ENCODE measurements at places on chromosomes 7 and 10. TPM values are rescaled to one million over a fixed set of nuclear protein-coding genes. Genes with fewer than 3 reads are reported as not detected.

DNA sequence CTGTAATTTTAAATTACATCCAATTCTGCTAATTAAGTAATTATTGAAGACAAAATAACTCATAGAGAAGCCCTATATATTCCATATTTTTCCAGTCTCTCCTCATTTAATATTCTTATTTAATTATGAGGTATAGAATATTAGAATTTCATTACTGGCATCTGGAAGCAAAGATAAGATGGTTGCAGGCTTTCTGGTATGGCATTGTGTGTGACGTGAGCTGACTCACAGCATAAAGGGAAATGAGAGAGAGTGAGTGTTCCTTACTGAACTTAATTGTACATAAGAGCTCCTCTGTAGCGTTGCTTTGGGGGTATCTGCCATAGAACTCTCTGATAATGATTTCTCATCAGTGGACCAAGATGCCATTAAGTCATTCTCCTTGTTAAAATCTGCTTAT lies 127.4 kb upstream of the TEX47 start:
- no peaks in the 10 kb centered on the region for H3K4me1 ChIP-seq
- no peak overlapping the region for H3K4me3 ChIP-seq
- H3K27me3 ChIP-seq: no peaks in the 10 kb centered on the region
- no peaks in the 10 kb centered on the region for H3K36me3 ChIP-seq
- H3K27ac ChIP-seq: no peak overlapping the region
- no peak for DNase-seq

DNA sequence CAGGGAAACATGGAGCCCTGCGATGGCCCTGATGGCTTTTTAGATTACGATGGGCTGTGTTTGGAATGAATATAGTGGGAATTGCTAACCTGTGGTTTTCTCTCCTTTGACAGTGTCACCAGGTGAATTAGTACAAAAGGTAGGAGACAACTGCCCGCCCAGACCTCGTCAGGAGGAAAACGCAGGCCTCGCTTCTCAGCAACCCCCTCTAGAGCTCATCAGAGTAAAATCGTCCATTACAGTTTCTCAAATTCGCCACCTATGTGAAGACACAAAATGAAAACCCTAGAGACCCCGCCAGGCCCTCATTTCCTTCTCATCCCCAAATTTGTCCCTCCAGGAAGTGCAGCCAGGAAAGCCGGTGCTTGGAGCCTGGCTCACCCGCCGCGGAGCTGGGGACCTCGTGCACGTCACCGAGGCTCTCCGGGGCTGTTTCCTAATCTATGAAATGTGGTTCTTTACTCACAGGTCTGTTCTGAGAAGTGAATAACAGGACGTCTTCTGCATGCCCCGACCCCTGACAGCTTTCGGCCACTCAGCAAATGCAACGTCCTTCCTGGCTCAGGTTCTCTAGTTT lies 143.7 kb downstream of the VIPR2 start:
- no peak for DNase-seq
- no peak overlapping the region for H3K4me3 ChIP-seq
- H3K27me3 ChIP-seq: no peaks in the 10 kb centered on the region
- no peak overlapping the region for H3K27ac ChIP-seq

DNA sequence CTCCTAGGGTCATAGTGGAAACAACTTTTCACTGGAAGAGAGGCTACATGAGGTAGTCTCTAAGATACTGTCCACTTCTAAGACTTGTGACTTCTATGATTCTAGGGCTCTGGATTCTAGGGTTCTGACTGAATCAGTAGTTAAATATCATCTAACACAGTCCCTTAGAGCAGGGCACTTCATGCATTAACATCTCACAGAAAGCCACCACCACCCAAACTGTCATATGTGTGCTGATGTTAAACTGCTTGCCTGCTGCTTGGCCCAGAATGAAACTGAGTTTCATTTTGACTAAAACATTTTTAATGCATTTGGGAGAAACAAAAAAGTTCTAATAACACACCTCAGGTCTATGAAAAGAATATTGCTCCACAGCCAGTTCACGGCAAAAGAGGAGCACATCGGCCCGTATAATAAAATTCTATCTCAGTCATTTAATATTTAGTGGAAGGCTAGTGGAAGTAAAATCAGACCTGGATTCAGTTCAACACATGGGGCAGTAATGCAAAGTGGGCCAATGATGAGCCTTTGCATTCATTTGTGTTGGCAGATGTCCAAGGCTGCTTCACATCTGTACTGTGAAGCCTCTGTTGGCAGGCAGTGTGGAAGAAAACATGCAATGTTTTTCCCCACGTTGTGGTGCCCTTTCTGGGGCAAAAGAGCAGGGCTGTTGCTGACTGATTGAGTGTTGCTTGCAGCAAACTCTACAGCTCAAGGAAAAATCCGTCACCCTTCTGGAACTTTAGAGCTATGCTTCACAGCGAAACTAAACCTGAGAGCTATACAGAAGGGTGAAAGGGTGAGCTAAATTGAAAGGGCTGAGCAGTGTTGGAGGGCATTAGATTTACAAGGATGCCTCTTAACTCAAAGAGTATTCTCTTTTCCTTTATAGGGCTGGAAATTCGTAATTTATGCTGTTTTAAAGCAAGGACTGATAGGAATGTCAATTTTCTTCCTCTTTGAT lies 33.5 kb upstream of the AUTS2 start:
- H3K36me3 ChIP-seq: no peaks in the 10 kb centered on the region
- no peak overlapping the region for H3K27ac ChIP-seq
- H3K27me3 ChIP-seq: no peaks in the 10 kb centered on the region
- no peak overlapping the region for H3K4me3 ChIP-seq
- DNase-seq: no peak

DNA sequence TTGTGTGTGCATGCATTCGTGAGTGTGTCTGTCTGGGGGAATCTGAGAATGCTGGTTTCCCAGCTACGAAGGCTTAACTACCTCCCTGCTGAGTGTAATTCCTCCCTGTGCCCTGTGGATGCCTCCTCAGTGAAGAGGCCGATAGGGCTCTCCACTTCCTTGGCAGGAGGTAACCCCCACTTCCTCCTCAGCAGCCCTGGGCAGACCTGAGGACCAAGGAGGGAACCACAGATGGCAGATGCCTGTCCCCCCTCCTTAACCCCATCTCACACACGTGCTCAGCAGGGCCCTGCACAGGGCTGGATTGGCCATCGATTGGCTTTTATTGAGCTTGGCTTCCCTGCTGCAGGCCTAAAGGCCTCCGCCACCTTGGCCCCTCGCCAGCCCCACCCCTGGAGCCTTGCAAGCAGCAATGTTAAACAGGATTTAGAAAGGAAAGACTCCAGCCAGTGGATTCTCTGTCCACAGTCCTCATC lies 45.6 kb upstream of the LRRC4 start:
- H3K27ac ChIP-seq: no peak overlapping the region
- H3K4me1 ChIP-seq: no peaks in the 10 kb centered on the region
- no peaks in the 10 kb centered on the region for H3K27me3 ChIP-seq
- no peak overlapping the region for H3K4me3 ChIP-seq

DNA sequence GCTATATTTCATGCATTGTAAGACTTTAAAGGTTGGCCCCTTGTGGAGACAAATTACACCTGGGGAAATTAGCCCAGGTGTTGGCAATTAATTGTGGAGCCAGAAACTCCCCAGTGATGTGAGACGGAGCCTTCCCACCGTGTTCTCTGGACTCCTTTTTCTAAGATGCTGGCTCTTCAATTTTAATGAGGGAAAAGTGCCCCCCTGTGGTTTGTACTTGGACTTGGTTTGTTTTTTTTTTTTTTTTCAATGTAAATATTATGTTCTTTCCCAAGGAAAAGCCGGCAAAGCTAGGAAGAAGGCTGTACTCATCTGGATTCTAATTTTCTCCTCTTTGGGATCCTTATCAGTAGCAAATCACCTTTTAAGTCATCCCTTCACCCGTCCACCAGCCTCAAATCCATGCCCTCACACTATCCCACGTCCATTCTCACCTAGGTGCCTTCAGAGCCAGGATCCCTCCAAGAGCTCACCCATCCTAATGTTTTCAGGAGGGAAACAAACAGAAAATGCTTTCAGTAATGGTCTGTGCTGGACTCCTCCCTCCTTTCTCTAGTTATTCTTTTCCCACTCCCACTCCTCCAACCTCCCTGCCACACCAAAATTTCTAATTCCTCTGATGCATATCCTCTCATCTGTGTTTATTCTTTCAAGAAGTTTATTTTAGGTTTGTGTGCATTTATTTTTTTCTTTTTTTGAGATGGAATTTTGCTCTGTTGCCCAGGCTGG lies 20.4 kb upstream of the ST8SIA6 start:
- no peak overlapping the region for H3K4me3 ChIP-seq
- no peaks in the 10 kb centered on the region for H3K27me3 ChIP-seq
- no peak for DNase-seq
- no peak overlapping the region for H3K27ac ChIP-seq
- no peaks in the 10 kb centered on the region for H3K4me1 ChIP-seq
- H3K36me3 ChIP-seq: no peaks in the 10 kb centered on the region

DNA sequence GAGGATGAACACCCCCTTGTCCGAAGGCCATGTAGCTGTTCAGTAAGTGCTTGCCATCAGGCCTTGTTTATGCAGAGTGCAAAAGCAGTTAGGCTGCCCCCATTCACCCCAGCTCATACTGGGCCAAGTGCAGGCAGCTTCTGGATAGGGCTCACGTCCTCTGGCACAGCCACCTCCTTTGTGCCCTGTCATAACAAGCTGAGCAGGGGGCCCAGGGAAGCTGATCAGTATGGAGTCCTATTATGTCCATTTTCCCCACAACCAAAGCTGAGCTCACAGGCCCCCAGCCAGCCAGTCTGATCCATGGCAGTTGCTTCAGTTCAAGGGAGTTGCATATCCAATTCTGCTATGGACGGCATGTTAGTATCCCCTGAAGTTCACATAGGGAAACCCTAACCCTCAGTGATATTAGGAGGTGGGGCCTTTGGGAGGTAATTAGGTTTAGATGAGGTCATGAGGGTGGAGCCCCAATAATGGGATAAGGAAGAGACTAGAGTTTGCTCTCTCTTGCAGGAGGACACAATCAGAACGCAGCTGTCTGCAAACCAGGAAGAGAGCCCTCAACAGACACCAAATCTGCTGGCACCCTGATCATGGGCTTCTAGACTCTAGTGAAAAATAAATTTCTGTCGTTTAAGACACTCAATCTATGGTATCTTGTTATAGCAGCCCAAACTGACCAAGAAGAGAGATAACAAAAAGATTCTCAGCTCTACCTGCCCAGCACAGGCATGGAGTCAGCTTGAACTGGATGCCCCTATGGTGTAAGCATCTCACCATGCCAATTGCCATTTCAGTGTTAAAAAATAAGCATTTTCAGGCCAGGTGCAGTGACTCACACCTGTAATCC lies 155.9 kb downstream of the FGFR2 start:
- H3K27ac ChIP-seq: no peak overlapping the region
- no peak for DNase-seq
- H3K4me3 ChIP-seq: no peak overlapping the region
- no peaks in the 10 kb centered on the region for H3K36me3 ChIP-seq

DNA sequence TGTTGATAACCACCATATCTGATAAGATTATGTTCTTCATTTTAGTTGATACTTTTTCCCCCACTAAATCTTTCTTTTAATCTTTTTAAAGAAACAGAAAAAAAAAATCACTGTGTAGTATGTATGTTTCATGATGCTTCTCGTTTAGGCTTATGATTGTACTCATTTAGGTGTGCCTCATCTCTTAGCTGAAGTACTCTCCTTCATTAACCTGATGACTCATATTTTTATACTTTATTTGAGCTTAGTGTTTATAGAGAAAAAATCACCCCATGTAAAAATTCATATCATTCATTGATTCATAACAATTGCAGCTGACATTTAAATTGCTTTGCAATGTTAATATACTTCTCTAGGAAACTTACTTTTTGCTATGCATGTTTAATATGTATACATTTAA lies 158.9 kb downstream of the MLLT10 start:
- no peak overlapping the region for H3K4me3 ChIP-seq
- DNase-seq: no peak
- H3K27me3 ChIP-seq: no peaks in the 10 kb centered on the region
- H3K27ac ChIP-seq: no peak overlapping the region
- H3K4me1 ChIP-seq: peaks cover 4% of the 10 kb centered on the region

DNA sequence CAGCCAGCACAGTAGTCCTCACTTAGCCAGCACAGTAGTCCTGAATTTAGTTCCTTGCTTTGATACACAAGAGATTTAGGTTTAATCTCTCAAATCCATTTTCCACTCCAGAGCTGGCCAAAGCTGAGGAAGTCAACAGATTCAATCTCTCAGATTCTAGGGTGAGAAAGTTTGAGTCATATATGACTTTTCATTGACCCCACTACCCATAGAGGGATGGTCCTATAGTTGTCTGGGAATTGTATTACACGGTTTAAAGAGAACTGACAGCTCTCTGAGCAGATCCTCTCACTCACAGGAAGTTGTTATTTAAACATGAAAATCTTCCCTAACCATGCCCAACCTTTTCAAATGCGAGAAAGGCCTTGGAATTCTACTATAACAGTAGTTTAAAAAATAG lies 641.8 kb upstream of the SEMA3D start:
- no peaks in the 10 kb centered on the region for H3K36me3 ChIP-seq
- no peak overlapping the region for H3K27ac ChIP-seq
- H3K4me3 ChIP-seq: no peak overlapping the region

DNA sequence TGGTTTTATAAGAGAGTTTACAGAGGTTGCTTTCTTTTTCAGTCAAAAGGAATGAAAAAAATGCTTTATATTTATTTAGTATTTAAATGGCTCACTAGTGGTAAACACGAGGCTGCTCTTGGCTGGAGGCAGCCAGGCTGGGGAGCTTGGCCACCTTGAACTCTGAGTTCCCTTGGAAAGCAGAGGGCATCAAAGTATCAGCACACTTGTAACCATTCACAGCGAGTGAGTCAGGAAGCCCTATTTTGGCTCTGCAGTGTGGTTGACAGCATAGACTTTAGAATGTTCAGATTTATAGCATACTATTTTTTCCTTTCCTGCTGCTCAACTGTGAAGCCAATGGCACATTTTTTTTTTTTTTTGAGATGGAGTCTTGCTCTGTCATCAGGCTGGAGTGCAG lies 51.6 kb downstream of the CYCS start:
- no peak overlapping the region for H3K27ac ChIP-seq
- DNase-seq: no peak
- peaks cover 13% of the 10 kb centered on the region for H3K4me1 ChIP-seq

ZFAND2A gene
- 36.8 TPM for total RNA-seq

GPR26 gene
- not detected for total RNA-seq

SAP25 gene
- 3.1 TPM for total RNA-seq

ADD3 gene
- total RNA-seq: 576 TPM

GLUD1 gene
- total RNA-seq: 225 TPM

PDE6C gene
- total RNA-seq: not detected

ITPRID1 gene
- not detected for total RNA-seq

CCDC201 gene
- total RNA-seq: not detected

PITRM1 gene
- total RNA-seq: 59.4 TPM

MYO3A gene
- 0.39 TPM for total RNA-seq

NFE2L3 gene
- total RNA-seq: 5.7 TPM
